Cortex of kidney (tissue), 1 donor: ENCODE measurements at places on chromosomes 2 and 18.

- no peak for DNase-seq
Measured at GRCh38 chr2:101842471-101842870, 145.0 kb downstream of the MAP4K4 start.

- no peak for DNase-seq
Measured at GRCh38 chr2:220209093-220209492, 581.7 kb downstream of the SLC4A3 start.

GRCh38 chr2:27049422-27050280, 1.8 kb upstream of the AGBL5 start:
- no peak for DNase-seq

- DNase-seq: no peak
Measured at GRCh38 chr2:25822190-25823117, 55.8 kb downstream of the ASXL2 start.

DNA sequence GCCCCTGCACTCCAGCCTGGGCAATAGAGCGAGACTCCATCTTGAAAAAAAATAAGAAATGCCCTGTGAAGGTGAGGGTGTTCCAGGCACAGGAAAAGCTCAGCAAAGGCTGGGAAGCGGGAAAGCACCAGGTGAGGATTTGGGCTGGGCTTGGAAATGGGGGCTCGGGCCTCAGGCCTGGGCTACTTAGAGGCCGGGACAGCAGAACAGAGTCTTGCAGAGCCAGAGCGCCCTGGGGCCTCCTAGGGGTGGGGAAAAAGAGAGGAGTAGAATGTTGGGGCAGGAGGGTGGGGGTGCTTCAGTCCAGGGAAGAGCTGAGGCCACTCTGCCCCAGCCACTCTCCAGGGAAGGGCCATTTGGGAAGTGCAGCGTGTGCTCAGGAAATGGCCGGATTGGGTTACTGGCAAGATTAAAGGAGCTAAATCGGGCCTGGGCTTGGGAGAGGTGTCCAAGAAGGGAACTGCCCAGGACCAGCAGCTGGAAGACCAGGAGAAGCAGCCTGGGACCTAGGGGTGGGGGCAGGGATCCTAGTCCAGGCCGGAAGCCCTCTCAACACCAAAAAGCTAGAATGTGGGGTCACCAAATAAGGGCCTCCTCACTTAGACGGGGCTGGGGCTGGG, 13.8 kb upstream of the DES start:
- no peak for DNase-seq

DNA sequence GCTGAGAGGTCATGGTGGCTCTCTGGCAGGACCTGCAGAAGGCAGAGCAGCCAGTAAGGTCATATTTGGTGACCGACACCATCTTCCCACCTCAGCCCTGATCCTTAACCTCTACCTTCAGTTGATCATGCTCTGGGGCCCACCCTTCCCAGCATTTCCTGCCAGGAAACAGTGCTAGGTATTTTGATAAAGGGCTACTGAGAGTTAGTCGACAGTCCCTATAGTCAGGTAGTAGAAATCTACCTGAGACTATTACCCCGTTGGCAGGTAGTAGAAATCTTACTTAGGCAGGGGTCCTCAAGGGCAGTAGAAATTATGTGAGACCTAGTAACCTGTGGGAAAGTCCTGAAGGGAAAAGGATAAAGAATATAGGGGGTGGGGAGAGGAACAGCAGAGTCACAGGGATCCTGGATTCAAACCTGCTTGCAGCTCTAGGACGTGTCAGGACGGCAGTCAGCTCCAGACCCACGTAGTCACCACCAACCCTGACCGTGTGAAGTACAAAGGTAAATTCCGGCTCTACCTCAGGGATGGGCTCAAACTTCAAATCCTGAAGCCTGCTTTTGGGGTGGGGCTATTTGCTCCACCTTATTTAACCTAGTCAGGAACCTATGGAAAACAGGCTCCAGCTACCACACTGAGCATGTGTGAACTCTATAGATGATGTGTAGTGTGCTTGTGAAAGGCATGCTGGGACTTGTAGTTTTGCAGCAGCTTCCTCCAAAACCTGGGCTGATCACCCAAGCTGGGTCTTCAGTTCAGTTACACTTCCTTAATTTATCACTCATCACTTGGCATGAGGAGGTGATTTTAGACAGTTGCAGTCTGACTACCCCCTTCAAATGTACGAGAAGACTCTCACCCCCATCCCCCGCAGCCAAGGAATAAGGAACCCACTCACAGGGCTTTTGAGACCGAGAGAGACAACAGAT, at the start of gene DQX1:
DQX1 (minus strand) TSS at position 515 of the 932 bp plus-strand sequence; CDS start at position 13, 502 bp downstream.
- no peak for DNase-seq

- DNase-seq: no peak
Measured at GRCh38 chr2:121475811-121476571, 54.7 kb upstream of the RNU4ATAC start.

GRCh38 chr2:223460209-223460608, 142.0 kb downstream of the SCG2 start:
- DNase-seq: no peak

- DNase-seq: no peak
Measured at GRCh38 chr2:67142071-67142470, 255.1 kb upstream of the ETAA1 start.

DNA sequence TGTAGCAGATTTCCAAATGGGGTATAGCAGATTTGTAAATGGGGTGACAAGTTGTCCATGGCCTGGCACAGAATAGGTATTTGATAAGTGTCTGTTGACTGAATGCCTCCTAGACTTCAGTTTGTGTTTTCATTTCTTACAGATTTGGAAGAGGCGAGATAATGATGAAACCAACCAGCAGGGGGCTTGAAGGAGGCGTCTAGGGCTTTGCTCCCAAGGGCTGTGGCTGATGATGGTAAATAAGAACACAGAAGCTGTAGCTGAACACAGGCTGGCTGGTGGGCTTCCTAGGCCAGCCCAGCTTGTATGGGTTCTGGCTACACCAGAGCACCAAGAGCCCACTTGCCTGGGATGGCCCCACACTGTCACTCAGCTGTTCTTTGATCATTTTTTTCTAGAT, 19.4 kb downstream of the SFTPB start:
- DNase-seq: no peak

DNA sequence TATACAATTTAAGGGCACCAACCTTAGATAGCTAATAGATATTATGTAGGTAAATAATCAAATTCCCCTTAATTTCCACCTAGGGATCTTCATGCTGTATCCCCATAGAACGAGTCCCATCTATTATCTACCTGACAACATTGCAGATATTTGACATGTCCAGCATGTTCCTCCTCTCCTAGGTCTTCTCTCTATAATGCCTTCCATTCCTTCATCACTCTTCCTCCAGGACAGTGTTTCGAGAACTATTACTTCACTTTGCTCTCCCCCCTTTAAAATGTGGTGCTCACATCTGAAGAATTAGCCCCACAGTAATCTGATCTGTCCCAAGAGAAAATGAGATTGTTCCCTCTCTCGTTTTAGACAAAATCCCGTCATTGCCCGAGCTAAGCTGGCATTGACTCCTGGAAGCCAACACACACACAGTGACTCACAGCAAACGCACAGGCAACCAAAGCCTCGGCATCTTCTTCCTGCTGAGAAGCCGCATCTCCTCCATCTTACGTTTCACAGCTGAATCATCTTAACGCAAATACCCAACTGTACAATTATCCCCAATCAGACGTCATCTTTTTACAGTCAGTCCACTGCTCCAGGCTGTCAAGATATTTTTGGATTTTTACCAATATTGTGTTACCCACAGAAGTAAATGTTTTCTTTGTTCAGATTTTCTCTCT, 162.9 kb upstream of the AGAP1 start:
- no peak for DNase-seq

DNA sequence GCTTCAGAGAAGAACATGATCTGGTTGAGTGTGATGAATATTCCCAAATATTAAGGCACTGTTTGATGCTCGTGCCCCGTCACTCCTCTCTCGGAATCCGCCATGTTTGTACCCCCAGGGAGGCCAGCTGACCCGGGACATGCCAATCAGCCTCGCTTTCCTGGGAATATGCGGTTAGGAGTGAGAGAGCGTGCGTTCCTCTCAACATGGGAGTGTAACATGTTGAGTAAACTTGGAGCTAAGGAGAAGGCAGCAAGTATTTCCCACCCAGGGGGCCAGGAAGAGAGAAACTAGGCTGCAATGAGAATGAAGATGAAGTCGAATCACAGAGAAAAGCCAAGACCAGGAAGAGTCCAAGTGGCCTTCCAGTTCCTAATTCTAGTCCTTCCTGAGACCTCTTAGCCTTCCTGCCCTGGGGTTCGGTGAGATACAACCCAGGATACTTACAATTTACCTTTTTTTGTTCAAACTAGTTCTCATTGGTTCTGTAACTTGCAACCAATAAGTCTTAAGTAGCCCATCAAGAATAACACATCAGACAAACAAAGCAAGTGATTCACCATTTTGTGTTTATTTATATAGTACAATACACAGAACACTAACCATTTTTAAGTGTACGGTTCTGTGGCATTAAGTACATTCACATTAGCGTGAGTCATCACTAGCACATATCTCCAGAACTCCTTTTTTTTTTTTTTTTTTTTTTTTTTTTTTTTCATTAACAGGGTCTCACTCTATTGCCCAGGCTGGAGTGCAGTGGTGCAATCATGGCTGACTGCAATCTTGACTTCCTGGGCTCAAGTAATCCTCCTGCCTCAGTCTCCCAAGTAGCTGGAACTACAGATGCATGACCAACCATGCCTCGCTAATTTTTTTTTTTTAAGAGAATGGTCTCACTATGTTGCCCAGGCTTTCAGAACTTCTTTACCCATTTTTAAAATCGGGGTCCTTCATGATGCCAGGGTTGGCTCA, 36.4 kb upstream of the SLC1A4 start:
- DNase-seq: no peak

GRCh38 chr18:8350628-8351027, 258.6 kb upstream of the RAB12 start:
- no peak for DNase-seq

DNA sequence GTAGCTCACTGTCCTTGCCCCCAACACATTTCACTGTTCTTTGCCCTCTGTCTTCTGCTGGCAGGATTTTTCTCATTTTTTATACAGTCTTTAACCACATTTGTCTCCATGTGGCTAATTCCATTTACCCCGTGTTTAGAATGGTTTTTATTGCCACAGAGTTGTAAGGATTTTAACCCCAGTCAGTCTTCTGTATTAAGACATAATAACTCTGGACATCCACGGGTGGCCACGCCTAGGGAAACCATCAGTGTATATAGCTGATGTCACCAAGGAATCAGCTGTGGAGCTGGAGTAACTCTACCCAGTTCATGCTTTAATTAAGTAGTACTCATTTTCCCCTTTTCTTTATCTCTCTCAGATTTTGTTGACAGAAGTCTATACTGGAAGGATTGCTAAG, 139.8 kb downstream of the MAP4K4 start:
- no peak for DNase-seq

DNA sequence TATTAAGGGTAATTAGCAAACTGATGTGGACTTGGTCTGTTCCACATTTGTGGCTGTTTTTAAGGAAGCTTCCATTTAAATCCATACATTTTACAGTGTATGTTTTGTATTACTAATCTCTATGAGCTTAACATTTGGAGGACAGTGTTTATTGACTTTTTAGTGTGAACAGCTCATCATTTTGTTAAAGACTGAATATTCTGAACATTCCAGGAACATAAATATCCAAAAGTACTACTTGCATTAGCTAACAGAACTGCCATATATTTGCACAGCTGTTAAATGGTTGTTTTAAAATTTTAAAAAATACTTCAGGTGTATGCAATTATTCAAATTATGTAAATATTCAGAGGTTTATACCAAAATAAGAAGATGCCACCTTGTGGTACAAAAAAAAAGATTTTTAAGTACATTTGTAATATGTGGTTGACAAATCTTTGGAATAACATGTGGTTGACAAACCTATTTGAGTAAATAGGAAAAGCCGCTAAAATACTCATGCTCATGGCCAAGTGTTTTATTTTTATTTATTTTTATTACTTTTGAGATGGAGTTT, 439.7 kb upstream of the FANCL start:
- DNase-seq: no peak

GRCh38 chr2:120803764-120804335, 68.2 kb downstream of the GLI2 start:
- DNase-seq: no peak

DNA sequence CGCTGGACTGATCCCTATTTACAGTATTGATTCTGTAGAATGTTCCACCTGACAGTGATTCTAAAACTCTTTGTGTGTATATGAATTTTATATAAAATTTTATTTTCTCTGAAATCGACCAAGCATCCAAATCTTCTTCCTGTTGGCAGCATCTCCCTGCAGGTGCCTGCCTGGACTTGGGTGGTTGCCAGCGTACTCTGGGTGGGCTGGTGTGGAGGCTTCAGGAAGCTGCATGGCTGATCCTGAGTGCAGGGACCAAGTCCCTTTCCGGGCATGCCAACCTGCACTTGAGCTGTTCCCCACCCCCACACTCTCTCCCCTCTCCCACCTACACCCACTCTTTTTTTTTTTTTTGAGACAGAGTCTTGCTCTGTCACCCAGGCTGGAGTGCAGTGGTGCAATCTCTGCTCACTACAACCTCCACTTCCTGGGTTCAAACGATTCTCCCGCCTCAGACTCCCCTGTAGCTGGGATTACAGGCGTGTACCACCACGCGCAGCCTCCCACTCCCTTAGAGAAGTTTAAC, 53.2 kb upstream of the ALKAL2 start:
- no peak for DNase-seq
